ENCODE measurements at places on chromosomes 16 and 17. TPM values are rescaled to one million over a fixed set of nuclear protein-coding genes. Genes with fewer than 3 reads are reported as not detected.

Gene KRTAP4-1
- total RNA-seq: not detected

Gene NLK
- total RNA-seq: 33.9 TPM

Gene KRTAP2-3
- total RNA-seq: not detected

Gene PDPK1
- total RNA-seq: 16.2 TPM

Gene CYBC1
- total RNA-seq: 44.1 TPM

Gene MTSS2
- 5.5 TPM for total RNA-seq

Gene NEURL4
- total RNA-seq: 17.9 TPM

Gene TP53TG3C
- not detected for total RNA-seq

Gene CCL8
- total RNA-seq: not detected

Gene ASIC2
- total RNA-seq: under 0.01 TPM

Gene KCNH4
- not detected for total RNA-seq

Gene HBA1
- not detected for total RNA-seq

Gene CDK5R1
- total RNA-seq: 1.4 TPM

Gene MYH2
- total RNA-seq: not detected

Gene CCDC200
- not detected for total RNA-seq

Gene PDIA2
- not detected for total RNA-seq

Gene MMP15
- 4.4 TPM for total RNA-seq

Gene NOG
- 1.6 TPM for total RNA-seq

Gene CEMP1
- total RNA-seq: not detected

Gene ZNF688
- total RNA-seq: 4.7 TPM

Gene ASPA
- total RNA-seq: under 0.01 TPM

Gene GGT6
- total RNA-seq: not detected

Gene GFAP
- total RNA-seq: 0.65 TPM

Gene PRSS53
- 0.32 TPM for total RNA-seq

Gene XAF1
- 129 TPM for total RNA-seq

Gene ZNF287
- 3.2 TPM for total RNA-seq

Gene TBC1D3B
- total RNA-seq: 1.4 TPM

Gene OTOP2
- not detected for total RNA-seq

Gene PLXDC1
- not detected for total RNA-seq

Gene KCNJ16
- total RNA-seq: under 0.01 TPM

Gene RNU2-1
- not detected for total RNA-seq

Gene CHST4
- total RNA-seq: not detected

Gene SLC2A4
- 0.30 TPM for total RNA-seq

Gene CAMKK1
- 3.2 TPM for total RNA-seq

Gene HBA2
- total RNA-seq: not detected

Data from epithelial cell of umbilical artery (primary cell).